Stimulated activated CD8-positive, alpha-beta memory T cell treated with anti-CD3 and anti-CD28 coated beads, Interleukin-15, amount 100 ng/mL, for 1 hour (primary cell): ENCODE measurements at places on chromosomes 1 and 21.

DNA sequence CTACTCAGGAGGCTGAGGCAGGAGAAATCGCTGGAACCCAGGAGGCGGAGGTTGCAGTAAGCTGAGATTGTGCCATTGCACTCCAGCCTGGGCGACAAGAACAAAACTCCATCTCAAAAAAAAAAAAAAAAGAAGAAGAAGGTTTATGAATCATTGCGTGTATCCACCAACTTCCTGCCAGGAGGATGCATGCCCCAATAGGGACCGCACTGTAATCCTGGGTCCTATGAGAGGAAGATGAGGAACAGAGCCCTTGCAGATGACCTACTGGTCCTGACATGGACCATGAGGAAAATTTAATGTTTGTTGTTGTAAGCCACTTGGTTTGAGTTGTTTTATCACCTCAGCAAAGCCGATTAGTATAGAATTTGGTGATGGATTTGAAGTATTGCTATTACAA is 56.7 kb downstream of the PTGS2 start:
- DNase-seq, result no peak

- no peak for DNase-seq
Observed at GRCh38 chr1:47751996-47752451, 245.2 kb downstream of the TRABD2B start.

GRCh38 chr1:186183970-186184628 is 191.0 kb downstream of the TPR start:
- DNase-seq, result no peak

DNA sequence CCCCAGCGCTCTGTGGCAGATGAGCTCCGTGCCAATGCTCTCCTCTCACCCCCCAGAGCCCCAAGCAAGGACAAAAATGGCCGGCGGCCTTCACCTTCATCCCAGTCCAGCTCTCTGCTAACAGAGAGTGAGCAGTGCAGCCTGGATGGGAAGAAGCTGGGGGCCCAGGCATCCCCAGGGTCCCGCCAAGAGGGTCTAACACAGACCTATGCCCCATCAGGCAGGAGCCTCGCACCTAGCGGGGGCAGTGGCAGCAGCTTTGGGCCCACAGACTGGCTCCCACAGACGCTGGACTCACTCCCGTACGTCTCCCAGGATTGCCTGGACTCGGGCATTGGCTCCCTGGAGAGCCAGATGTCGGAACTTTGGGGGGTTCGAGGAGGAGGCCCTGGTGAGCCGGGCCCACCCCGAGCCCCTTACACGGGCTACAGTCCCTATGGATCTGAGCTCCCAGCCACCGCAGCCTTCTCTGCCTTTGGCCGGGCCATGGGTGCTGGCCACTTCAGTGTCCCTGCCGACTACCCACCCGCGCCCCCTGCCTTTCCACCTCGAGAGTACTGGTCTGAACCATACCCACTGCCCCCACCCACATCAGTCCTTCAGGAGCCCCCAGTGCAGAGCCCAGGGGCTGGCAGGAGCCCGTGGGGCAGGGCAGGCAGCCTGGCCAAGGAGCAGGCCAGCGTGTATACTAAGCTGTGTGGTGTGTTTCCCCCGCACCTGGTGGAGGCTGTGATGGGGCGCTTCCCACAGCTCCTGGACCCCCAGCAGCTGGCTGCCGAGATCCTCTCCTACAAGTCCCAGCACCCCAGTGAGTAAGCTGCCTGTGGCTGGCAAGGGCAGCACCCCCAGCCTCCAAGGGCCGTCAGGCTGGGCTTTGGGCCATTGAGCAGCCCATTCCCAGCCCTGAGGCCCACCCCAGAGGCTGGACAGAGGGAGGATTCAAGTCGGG is 8.7 kb downstream of the ZC3H12A start:
- DNase-seq, result no peak

- DNase-seq, result no peak
Observed at GRCh38 chr1:19007491-19008441, 51.3 kb upstream of the IFFO2 start.

GRCh38 chr1:64898107-64898861 is 68.1 kb downstream of the JAK1 start:
- DNase-seq, result no peak

DNA sequence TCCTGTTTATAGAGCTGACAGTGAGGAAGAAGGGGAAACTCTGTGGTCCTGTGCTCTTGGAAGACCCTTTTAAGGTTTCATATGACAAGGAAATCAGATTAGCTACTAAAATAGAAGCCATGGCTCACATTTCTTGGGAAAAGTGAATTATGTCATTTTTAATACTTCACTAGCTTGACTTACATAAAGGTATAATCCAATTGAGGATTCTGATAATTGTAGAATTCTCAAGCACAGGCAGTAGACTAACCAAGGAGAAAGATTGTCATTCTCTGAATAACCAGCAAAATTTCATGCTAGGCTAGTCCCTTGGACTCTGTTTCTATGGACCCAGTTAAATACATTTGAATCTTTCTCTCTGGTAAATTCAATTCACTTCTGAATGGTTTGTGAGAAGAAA is 613.0 kb upstream of the BEND5 start:
- DNase-seq, result no peak

GRCh38 chr1:198269646-198269940 is 112.8 kb downstream of the NEK7 start:
- no peak for DNase-seq

- DNase-seq, result no peak
Observed at GRCh38 chr1:58841455-58841854, 57.6 kb upstream of the JUN start.
